Neuronal stem cell (in vitro differentiated cells): ENCODE measurements at places on chromosomes 4 and X.

GRCh38 chr4:95360906-95361695 is 187.7 kb downstream of the UNC5C start:
- DNase-seq, result no peak

- no peak for DNase-seq
Measured at GRCh38 chr4:138560448-138560847, 318.3 kb upstream of the SLC7A11 start.

DNA sequence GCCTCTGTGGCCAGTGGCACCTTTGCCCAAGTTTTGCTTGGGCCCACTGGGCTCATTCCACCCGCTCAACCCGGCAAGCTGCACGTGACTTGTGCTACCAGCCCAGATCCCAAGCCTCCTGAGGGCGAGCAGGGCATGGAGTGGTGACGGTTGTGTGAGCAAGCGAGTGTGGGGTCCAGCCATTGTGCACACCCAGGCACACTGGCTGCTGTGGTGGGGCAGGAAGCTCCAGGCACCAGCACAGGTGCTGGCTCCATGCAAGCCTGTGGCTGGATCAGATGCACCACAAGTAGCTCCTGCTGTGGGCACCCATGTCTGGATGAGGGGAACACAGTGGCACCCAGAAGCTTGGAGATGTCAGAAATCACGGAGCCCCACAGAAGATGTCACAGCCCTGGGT is 557.0 kb upstream of the GNPDA2 start:
- no peak for DNase-seq

DNA sequence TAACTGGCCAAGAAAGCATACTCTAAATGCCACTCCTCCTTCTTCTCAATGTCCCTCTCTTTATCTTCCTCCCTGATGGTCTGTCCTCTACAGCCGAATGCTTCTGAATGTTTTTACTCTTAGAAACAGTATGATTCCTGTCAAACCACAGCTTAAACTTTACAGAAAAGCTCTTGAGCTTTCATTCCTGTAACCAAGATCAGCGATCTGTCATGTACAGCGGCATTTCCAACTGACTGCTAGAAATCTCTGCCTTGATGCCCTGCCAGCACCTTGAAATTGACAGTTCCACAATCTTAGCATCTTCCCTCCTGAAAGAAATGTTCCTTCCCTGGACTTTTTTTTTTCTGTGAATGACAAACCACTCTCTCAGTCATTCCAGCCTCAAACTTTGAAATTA is 11.5 kb upstream of the GATB start:
- DNase-seq, result no peak
